Vagina (tissue), 2 donors: ENCODE measurements at places on chromosomes 5 and 9.
A peak's percentile ranks its signal among the peaks of the same experiment; 100 is the strongest.

GRCh38 chr5:96968614-96969013, 32.7 kb downstream of the LNPEP start:
- no peak for DNase-seq

GRCh38 chr9:68443624-68444023, 87.2 kb downstream of the PGM5 start:
- DNase-seq: no peak

DNA sequence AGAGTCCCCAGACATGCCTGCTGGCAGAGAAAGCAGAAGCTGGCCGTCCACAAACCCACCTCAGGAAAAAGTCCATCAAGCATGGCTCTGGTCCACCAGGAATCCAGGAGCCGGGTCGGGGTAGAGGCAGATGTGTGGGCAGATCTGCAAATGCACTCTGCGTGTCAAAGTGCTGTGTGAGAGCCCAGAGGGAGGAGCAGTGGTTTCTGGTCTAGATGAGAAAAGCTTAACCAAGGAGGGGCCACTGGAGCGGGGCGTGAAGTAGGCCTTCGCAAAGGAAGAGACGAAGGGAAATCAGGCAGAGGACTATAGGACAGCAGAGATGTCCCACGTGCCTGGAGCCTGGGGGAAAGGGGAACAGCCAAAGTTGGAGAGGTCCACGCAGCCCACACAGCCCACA, 40.0 kb downstream of the TTLL11 start:
- DNase-seq: no peak

GRCh38 chr5:53479590-53480415, 626 bp upstream of the FST start:
- no peak for DNase-seq

DNA sequence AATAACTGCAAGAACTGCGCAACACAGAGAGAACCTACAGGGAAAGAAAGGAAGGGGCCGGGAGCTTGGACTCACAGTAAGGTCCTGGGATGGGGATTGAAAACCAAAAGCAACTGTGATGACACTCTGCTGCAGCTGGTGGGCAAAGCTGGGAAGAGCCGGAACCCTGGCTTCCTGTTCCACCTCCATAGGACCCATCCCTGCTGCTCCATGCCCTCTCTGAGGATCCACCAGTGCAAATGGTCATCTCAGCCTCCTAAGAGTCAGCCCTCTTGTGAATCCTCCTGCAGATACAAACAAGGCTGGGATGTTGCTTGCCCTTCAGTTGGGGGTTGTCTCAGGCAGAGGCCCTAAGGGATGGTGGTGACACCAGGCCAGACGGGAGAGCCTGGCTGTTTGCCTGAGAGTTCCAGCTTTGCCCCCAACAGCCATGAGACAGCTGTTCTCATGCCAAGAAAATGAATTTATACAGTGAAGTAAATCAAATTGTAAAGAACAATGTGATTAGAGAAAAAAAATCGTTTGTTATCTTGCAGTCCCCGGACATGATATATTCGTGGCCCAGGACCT, 90.8 kb downstream of the TENT4A start:
- DNase-seq: peak; percentile 75

DNA sequence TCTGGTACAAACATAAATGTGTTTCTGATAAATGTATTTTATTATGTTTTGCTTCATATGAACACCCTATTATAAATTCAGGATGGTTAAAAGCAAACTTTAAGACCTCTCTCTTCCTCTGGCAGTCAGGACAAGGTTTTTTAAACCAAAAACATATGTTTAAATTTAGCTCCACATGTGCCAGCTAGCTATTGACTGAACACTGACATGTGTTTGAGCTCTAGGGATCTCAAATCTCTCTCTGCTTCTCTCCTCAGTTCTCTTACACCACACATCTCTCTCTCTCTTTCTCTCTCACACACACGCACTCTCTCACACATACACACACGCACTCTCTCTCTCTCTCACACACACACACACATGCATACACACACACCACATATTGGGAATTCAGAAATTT, 150.1 kb upstream of the RFX3 start:
- no peak for DNase-seq

- DNase-seq: no peak
Measured at GRCh38 chr9:14508884-14509283, 184.3 kb downstream of the ZDHHC21 start.

DNA sequence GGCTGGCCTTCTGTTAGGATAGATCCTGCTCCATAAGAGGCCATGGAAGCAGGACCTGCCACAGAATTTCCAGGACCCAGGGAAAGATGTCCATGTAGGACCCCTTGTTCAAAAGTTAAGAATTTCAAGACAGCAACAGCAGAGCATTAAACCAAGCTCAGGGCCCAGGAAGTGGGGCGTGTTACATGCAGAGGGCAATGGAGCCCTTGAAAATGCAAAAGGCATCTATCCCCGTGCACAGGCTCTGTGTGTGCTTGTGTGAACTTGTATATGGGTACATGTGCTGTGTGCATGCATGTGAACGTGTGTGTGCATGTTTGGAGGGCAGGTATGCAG, 14.4 kb upstream of the NKD2 start:
- DNase-seq: no peak

- DNase-seq: no peak
Measured at GRCh38 chr5:91381239-91381773, 1.8 kb downstream of the ARRDC3 start.

GRCh38 chr9:94086486-94087345, 2.5 kb downstream of the PTPDC1 start:
- DNase-seq: no peak
